Posterior vena cava (tissue), 2 donors: ENCODE measurements at places on chromosomes 16 and 17. TPM values are rescaled to one million over a fixed set of nuclear protein-coding genes. Genes with fewer than 3 reads are reported as not detected.
A peak's percentile ranks its signal among the peaks of the same experiment; 100 is the strongest.

GRCh38 chr17:33667052-33667509, 374.0 kb upstream of the ASIC2 start:
- no peak for DNase-seq

The CNGB1 gene
- total RNA-seq = not detected

DNA sequence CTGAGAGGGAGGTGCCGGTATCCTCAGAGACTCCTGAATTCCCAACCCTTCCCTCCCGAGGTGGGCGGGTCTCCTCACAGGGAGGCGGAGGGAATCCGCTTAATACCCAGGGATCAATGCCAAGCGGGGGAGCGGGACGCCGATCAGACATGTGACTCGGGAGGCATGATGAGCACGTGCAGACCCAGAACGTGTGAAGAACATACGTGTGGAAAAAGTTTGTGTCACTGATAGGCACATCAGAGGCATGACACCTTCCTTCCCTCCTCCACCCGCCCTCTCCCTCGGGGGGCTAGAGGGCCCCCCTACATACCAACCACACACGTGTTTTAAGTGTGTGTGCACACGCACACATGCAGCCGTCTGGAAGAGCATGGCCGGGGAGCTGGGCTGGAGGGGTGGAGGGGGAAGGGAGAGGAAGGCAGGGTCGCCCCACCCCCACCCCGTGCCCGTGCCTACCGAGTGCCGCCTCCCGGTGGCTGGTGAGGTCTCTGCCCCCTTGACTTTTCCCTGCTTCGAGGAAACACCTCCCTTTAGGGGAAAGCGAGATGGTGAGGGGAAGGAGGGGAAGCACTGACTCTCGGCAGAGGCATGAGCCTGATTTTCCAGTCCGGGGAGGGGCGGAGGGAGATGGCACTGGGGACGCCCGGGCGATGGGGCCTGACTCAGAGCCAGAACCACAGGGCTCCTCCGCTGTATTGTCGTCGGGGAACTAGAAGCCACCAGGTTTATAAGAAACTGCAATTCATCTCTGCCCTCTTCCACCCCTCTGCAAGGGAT, 12.1 kb upstream of the TBX21 start:
- peak; percentile 88 for DNase-seq

DNA sequence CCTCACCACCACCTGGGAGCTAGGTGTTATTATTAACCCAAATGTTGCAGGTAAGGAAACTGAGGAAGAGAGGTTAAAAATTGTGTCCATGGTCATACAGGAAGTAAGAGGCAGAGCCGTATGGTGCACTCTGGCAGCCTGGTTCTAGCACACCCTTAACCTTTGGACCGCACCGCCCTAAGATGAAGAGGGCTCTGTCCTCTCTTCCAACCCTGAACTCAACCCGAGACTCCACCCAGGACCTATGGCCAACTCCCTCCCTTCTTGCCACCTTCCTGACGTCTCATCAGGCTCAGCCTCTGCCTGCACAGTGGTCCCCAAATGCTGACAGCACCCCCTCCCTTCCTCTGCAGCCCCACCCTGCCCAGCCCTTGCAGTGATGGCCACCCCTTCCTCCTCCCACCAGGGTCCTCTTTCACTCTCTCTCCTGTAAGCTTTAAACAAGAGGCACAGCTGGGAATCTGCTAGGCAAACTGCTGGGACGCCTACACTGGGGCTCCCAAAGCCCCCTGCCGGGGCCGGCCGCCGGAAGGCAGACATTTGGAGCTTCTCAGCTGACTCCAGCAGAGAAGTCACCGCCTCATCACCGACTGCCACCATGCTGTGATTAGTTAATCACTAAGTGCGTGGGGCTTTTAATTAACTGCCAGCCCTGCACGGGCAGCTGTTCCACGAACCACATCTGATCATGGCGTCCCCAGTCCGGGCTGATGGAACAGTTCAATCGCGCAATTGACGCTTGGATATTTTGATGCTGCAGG, 16.7 kb upstream of the C16orf78 start:
- no peak for DNase-seq

DNA sequence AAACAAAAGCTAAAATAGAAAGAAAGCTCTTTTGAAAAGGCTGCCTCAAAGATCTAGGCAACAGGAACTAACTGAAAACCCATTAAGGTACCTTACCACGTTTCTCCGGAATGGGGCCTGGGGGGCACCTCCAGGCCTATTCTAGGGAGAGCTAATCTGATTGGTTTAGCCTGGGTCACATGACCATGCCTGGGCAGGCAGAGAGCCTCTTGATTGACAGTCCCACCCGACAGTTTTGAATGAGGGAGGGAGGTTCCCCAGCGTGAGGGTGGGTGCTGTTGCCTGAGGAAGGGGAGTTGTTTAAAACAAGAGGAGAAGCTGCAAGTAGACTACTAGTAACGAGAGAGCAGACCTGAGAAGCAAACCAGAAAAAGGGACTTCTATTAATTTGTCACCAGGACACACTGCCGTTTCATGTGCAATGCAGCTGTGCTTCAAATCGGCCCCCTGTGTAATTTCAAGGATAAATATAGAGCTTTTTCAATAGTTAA, 143.4 kb upstream of the HS3ST2 start:
- no peak for DNase-seq
